ENCODE measurements at places on chromosomes 2 and 18.

DNA sequence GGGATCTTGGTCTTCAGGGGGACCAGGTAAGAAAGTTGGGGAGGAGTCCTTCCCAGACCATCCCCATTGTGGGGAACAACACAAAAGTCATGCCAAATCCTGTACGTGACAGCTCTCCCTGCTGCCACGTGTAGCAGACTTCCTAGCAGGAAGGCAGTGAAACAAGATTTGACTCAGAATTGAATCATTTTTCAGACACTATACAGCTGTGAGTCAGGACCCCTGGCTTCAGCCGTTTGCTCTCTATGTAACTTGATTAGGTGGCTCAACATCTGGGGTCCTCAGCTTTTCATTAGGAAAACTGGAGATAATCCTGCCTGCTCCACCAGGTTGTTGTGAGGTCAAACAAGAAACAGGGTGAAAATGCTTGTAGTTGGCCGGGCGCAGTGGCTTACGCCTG lies 32.9 kb upstream of the PDCL3 start:
- no peak for DNase-seq

- DNase-seq, result no peak
These were observed 23.8 kb downstream of the RTTN start for GRCh38 chr18:70181725-70182124.

DNA sequence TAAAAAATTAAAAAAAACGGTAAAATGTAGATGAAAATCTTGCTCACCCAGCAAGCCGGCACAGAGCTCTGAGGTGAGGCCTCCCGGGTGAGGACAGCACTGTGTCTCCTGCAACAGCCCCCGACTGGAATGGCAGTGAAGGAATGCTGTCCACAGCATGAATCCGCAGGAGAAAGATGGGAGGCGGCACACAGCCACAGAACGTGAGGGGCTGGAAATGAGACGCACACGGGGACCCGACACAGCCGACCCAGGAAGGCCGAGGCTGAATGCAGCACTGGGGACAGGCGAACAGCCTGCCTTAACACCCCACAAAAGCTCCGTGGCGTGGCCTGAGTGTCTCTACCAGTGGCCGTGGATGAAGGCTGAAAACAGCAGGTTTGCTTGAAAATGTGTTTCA lies 34.7 kb downstream of the BOK start:
- DNase-seq, result no peak

DNA sequence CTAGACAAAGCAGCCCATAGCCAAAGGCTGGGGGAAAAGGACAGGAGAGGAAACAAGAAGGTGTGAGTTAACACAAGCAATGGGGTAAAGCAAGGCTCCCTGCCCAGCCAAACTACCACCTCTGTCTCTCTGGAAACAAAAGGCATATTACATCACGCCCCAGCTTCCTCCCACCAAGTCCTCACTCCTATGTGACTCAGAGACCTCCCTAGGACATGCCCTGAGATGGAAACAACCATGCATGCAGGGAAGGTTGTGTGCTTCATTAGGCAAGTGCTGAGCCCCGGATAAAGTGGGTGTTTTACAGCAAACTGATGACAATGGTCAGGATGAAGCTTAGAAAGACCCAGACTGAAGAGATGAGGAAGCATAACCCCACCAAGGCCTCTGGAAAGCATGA lies 9.0 kb upstream of the ATRAID start:
- DNase-seq, result no peak

GRCh38 chr2:33115196-33115595 lies 168.4 kb downstream of the LTBP1 start:
- DNase-seq, result no peak

DNA sequence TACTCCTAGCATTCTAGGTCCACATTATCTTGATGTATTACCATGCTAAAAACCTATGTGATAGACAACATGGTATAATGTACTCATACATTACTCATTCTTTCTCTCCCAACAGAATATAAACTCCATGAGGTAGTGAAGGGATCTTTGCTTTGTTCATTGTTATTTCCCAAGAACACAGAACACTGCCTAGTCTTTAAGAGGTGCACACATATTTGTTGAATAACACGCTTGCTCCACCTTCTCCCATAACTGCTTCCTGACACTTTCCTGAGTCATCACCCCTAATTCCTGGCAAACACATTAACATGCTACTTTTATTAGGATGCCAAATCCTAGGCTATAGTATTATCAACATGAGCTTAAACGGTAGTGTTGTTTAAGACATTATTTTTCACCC lies 41.3 kb downstream of the REV1 start:
- DNase-seq, result no peak

GRCh38 chr18:49590608-49591007 lies 28.8 kb downstream of the LIPG start:
- DNase-seq, result no peak

DNA sequence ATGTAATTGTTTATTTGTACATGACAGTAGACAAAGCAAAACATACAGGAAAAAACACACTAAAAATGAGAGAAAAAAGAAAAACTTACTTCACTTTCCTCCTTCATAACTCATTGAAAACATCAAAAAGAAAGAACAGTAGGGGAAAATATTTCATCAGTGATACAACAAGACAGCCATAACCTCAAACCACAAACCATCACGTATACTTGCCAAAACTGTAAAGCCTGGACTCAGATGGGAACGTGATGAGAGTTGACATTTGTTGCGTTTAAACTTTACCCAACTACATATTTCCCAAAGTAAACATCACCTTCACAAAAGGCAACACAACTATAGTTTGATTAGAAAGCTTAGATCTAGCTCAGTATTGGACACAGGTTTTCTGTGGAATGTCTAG lies 278.2 kb upstream of the COL3A1 start:
- no peak for DNase-seq

- no peak for DNase-seq
These were observed 8.0 kb upstream of the PTPN4 start for GRCh38 chr2:119751706-119752105.

All from hematopoietic multipotent progenitor cell treated with erythropoietin and hydrocortisone succinate and interleukin-3 and kit ligand, for 4 days (in vitro differentiated cells).